Inflammatory macrophage treated with lipopolysaccharide for 1 hour (primary cell): ENCODE measurements at places on chromosomes 4 and X.
A peak's percentile ranks its signal among the peaks of the same experiment; 100 is the strongest.

DNA sequence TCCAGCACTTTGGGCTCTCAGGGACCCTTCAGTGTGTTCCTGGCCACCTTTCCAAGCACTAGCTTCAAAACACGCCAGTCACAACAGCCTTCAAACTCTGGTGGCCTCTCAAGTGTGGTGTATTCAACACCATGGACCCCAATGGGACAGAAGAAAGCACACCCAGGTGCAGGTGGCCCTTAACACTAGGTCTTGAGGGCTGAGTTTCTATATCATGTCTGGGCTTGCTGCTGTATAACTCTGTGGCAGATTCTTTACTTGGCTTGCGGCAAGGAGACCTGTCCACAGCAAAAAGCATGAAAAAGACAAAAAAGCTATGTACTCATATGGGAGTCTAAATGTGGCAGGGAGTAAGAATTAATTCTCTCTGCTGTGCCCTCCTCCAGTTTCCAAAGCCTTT, 23.1 kb downstream of the MSL3 start:
- DNase-seq = no peak

DNA sequence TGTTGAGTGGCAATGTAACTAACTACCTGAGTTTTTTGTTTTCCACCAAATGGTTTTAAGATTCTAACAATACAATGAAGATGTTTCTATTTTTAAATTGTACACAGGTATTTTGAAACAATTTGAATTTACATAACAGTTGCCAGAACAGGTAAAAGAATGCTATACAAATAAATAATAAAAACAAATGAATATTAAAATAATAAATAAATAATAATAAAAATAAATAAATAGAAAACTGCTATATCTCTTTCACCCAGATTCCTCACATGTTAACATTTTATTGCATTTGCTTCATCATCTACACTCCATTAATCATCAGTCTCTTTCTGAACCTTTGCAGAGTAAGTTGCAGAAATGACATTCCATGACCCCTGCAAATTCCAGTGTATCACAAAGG, 32.3 kb upstream of the DSPP start:
- no peak for DNase-seq

DNA sequence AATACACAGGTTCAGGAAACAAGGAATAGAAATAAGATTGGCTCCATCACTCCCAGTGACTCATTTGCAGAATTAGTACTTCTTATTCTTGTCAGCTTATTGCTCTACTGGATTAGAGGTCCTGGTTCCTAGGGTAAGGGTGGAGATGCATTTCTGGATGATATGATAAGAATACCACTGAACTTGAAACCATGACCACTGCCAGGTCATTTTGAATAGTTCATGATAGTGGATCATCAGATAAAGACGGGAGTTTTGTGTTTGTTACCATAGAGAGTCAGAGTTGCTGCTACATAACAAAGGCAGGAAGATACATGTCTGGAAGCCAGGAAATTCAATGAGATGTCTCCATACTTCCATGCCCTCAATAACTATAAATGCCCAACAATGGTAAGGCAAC, 109.2 kb upstream of the FAT1 start:
- DNase-seq = no peak

GRCh38 chrX:34559325-34559724, 97.8 kb downstream of the TMEM47 start:
- no peak for DNase-seq

DNA sequence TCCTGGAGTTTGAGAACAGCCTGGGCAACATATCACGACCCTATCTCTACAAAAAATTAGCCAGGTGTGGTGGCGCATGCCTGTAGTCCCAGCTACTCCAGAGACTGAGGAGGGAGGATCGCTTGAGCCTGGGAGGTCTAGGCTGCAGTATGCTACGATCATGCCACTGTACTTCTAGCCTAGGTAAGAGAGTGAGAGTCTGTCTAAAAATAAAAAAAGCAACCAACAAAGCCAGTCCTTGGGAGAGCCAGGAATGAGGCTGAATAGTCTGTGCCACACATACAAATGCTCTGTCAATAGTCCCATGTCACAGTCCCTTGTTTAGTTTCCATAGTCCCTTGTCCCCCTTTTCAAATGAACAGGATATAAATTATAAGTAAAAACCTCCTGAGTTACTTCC, 19.3 kb upstream of the PRSS48 start:
- no peak for DNase-seq

GRCh38 chr4:101471201-101471600, 123.9 kb upstream of the PPP3CA start:
- DNase-seq = no peak

GRCh38 chr4:123068081-123068480, 145.7 kb upstream of the NUDT6 start:
- DNase-seq = no peak

- no peak for DNase-seq
Measured at GRCh38 chr4:157221895-157222770, 1.6 kb downstream of the GRIA2 start.

DNA sequence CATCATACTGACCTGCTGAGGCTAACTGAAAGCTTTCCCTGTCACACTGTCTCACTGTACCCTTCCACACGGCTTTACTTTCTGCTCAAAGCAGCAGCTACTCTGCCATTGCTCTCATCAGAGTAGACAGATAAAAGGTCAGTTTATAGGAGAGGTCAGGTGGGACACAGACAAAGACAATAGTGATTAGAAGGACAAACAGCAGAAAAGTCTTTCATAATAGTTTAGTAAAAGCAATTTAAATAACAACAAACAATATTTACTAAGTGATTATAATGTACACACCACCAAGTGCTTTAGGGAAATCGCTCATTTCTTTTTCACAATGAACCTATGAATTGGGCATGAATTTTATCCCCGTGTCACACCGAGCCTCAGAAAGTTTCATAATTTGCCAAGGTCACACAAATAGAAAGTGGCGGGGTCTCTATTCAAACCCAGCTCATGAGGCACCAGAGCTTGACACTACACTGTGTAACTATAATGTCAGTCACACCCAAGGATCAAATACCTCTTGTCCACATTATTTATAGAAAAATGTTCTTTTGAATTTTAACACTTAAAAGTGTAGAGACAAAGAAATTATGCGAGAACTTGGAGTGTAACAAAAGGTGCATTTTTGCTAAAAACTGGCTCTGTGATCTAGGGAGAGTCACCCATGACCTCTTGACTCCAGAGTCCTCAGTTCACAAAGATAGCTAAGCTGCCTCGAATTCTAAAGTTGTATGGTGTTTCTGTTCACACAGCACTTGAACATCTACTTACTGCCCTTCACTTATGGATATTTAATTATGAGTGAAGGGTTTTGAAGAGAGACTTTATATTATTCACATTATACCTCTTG, 24.5 kb upstream of the SORBS2 start:
- DNase-seq = no peak

GRCh38 chrX:104335756-104336155, 81.0 kb upstream of the ESX1 start:
- no peak for DNase-seq

- peak; percentile 76 for DNase-seq
Measured at GRCh38 chrX:37796805-37797204, 16.9 kb downstream of the CYBB start.

- DNase-seq = no peak
Measured at GRCh38 chr4:152360045-152360410, 175.9 kb downstream of the FBXW7 start.

- peak; percentile 31 for DNase-seq
Measured at GRCh38 chr4:147518846-147519767, 38.2 kb downstream of the EDNRA start.

GRCh38 chr4:23889814-23890341, at the start of gene PPARGC1A:
Gene PPARGC1A, minus strand, starts transcription at chr4:23890047. Its CDS starts 90 bp downstream, at chr4:23889957.
- no peak for DNase-seq

GRCh38 chr4:107509615-107510014, 210.4 kb downstream of the PAPSS1 start:
- DNase-seq = no peak

GRCh38 chrX:70762285-70762684, 146.2 kb downstream of the TEX11 start:
- DNase-seq = no peak

- DNase-seq = no peak
Measured at GRCh38 chr4:88659890-88660208, 37.8 kb downstream of the NAP1L5 start.

GRCh38 chrX:95539041-95539440, 1145.6 kb upstream of the DIAPH2 start:
- DNase-seq = no peak

GRCh38 chr4:189304809-189305208, 635.9 kb upstream of the FRG1 start:
- no peak for DNase-seq

GRCh38 chr4:6011686-6012085, 6.5 kb downstream of the C4orf50 start:
- DNase-seq = no peak

DNA sequence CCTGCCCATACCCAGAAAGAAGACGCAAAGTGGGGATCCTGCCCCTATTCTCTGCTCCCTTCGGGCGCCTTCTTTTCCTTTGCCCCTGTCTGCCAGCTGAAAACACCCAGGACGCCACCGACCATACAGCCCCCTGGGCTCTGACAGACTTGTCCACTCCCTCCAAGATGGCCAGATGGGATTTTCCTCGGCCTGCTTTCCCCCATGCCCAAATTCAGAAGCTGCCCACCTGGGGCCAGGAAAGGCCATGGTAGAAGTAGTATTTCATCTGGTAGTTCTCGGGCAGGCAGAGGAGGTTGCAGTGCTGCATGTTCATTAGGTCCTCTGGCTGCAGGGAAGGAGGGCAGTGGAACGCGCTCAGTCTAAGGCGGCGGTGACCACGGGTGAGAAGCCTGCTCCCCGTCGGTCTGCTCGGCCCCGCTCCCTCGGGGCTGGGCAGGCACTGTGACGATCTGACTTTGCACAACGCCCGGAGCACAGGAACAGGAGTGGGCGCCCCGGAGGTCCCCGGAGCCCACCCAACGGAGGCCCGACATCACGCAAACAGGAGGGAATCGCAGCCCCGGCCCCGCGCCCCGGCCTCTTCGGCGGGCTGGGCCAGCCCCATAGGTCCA, 582 bp downstream of the NAA10 start:
- no peak for DNase-seq

DNA sequence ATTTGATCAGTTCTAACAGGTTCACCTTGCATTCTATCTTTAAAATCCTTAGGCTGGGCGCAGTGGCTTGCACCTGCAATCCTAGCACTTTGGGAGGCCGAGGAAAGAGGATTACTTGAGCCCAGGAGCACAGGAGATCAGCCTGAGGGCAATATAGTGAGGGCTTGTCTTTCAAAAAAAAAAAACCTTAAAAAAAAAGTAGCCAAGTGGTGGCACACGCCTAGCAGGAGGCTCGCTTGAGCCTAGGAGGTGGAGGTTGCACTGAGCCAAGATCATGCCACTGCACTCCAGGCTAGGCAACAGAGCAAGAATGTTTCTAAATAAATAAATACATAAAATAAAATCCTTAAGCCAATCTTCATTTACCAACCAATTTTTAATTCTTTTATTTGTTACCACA, 75.6 kb downstream of the PRSS12 start:
- no peak for DNase-seq

- DNase-seq = no peak
Measured at GRCh38 chr4:5266991-5267390, 215.7 kb downstream of the STK32B start.

DNA sequence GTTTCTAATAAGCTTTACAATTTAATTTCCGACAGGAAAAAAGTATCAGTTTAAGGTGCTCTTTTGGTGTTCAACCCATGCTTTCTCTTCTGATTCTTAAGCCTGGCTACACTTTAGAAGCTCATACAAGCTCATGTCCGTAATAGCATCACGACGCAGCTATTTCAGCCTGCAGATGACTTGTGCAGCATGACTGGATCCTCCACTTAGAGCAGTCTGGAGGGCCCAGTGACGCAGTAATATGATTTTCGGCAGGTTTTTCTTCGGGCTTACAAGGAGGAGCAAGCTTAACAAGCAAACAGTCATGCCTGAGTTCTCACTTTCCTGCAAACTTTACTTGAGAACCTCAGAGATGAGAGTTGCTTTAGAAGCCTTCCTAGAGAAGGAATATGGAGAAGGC, 85.3 kb upstream of the MAML3 start:
- DNase-seq = no peak

DNA sequence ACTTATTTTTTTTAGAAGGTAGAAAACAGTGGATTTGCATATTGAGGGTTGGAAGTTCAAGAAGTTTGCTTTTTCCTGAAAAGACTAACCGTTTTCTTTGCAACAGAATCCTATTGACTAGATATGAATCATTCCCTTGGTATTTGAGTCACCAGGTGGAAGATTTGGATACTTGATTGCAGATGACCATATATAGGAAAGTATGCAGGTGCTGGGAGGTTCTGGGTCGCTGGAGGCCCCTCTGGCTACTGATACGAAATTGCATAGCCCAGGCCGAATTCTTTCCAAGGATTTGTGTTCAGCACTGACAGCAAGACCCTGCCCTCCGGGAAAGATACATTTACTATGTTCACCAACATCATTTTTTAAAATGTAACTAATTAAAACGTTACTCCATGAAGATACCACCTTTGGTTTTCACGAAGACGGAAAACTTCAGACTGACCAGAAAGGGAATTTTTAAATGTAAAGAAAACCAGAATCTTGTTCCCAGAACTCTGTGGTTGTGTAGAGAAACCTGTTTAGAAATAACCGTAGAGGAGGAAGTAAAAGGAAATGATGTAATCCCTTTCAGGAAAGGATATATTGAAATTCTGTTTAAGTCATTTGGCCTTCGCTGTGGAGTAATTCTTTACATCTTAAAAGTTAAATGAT, 946 bp downstream of the ANXA3 start:
- DNase-seq = peak; percentile 69

DNA sequence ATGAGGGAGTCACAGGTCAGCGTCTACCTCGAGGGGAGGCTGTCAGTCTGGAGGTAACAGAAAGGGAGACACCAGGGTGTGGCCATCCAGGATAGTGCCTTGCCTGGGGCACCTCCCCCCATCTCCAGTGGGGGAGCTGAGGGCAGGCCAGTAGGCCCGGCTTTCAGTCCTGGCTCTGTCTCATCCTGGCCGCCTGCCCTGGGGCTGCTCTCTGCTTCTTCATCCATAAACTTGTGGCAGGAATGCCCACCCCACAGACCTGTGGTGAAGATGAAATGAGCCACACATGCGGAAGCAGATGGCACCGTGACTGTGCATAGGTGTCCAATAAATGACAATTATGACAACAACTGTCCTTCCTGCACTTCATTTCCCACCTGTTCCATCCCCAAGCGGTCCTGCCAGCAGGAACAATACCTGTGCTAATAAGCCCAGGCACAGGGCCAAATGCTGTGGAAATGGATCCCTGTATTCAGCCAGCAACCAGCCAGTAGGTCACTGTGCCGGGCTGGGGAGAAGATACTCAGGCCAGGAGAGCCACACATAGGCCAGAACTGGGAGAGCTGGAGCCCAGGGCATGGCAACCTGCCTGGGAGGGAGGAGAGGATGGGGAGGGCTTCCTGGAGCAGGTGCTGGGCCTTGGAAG, 30.2 kb downstream of the TRO start:
- no peak for DNase-seq
